ENCODE measurements at places on chromosomes 4 and X.

- no peak for DNase-seq
Observed at GRCh38 chr4:25291158-25291733, 21.3 kb upstream of the ZCCHC4 start.

- DNase-seq: no peak
Observed at GRCh38 chr4:139619644-139620043, 46.0 kb upstream of the MGST2 start.

GRCh38 chr4:173464481-173464880 lies 65.5 kb downstream of the HAND2 start:
- DNase-seq: no peak

GRCh38 chr4:139547979-139548378 lies 8.0 kb downstream of the SETD7 start:
- DNase-seq: no peak

DNA sequence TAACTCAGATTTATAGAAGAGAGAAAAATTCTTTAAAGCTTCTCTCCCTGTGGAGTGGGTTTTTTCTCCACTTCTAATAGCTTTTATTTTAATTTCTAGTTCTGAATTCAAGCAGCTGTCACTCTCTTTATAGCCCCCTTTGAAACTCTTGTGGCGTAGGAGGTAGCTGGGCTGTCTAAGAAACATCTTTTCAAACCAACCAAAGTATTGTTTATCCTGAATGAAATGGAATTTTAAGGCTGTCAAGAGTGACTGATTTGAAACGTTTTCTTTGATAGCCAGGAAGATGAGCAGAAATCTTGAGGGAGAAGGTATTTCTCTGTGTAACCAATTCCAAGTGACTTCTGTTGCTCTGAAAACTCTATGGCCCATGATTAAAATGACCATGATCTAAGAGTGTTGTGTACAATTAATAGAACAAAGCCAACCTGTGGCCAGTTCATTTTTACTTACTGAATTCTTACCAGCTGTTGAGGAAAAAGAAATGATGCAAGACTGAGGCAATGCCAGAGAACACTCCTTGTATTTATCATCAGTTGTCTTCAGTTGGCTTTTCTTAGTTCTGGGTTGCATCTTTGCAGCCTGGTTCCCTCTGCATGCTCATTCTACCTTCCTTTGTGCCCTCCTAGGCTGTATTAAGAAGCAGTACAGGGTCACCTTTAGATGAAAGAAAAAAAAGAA lies 298.4 kb downstream of the ARHGAP10 start:
- no peak for DNase-seq

DNA sequence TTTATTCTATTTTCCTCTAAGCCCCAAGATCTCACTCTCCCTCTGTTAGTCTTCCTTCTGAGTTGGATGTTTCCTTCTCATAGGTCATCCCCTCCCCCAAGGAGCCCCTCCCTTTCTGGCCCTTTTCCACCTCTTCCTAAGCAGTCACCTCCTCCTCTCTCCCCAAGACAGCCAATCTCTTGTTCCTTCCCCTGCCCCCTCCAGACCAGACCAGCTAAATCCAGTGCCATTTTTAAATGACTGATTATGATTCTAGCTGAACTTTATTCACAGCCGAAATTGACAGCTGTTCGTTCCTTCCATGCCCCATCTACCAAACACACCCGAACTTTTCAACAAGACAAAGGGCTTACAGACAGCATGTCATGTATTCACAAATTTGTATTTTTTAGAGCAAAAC lies 1.9 kb downstream of the SPIN2A start:
- no peak for DNase-seq

DNA sequence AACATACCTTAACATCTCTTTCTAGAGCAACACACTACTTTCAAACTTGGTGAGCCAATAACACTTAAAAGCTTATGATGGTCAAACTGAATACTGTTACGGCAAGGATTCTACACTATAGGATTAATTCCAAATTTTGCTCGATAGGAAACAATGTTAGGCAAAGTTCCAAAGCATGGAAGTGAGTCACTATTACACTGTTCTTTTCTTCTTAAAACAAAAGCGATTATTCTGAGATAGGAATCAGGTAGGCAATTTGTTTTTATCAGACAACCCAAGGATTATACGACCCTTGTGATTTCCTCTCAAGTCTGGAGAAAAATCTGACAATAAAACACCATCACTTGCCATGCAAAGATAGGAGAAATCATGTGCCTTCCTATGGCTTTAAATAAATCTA lies 81.5 kb downstream of the HUWE1 start:
- no peak for DNase-seq

DNA sequence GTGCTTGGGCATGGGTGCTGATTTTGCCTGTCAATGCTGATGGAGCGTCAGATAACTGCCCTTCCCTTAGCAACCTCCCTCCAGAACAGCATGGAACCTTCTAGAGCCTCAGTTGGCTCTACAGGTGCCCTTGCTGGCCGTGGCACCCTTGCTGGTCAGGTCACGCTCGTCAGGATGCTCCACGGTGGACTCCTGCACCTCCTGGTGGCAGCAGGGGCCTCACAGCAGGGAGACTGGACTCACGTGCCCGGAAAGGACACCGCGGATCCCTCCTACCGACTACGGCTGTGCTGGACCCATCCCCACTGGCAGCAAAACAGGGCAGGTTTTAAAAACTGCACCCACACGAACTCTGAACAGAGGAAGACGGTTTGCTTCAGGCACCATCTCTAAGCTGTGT lies 82.1 kb upstream of the AFAP1 start:
- DNase-seq: no peak

Measured in central memory CD8-positive, alpha-beta T cell (primary cell).